Renal cortex interstitium (tissue), 15 donors: ENCODE measurements at places on chromosomes 7 and 10.

GRCh38 chr10:114094795-114095194, 51.1 kb downstream of the ADRB1 start:
- no peak for DNase-seq

- no peak for DNase-seq
These were observed 47.4 kb downstream of the NRP1 start for GRCh38 chr10:33287112-33287511.

DNA sequence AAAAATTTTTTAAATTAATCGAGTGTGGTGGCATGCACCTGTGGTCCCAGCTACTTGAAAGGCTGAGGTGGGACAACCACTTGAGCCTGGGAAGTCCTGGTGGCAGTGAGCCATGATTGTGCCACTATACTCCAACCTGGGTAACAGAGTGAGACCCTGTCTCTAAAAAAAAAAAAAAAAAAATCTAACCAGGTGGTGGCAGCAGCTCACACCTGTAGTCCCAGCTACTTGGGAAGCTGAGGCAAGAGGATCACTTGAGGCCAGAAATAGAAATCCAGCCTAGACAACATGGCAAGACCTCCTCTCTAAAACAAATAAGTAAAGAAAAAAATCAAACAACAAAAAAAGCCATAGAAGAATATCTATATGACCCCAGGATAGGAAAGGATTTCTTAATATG, 3.6 kb upstream of the MYOF start:
- no peak for DNase-seq

GRCh38 chr7:98995523-98996149, 117.3 kb downstream of the TRRAP start:
- DNase-seq = no peak

GRCh38 chr7:112350585-112350984, 99.7 kb upstream of the IFRD1 start:
- DNase-seq = no peak

- no peak for DNase-seq
These were observed 32.6 kb upstream of the ADCYAP1R1 start for GRCh38 chr7:31019509-31019908.
